ENCODE measurements at places on chromosomes 5 and 9. TPM values are rescaled to one million over a fixed set of nuclear protein-coding genes. Genes with fewer than 3 reads are reported as not detected.

Gene IL5
- total RNA-seq = not detected

Gene FAM200C
- total RNA-seq = 1.2 TPM

Gene ALDOB
- total RNA-seq = 4,002 TPM

Gene CDH9
- total RNA-seq = not detected

Gene PJA2
- total RNA-seq = 38.9 TPM

Gene KCNV2
- total RNA-seq = not detected

Gene NR2F1
- 10.2 TPM for total RNA-seq

Gene CER1
- not detected for total RNA-seq

Gene CCDC183
- total RNA-seq = 0.75 TPM

Gene PCDHGB6
- total RNA-seq = 2.3 TPM

Gene PCDHB10
- 0.28 TPM for total RNA-seq

Gene PCDHGB5
- total RNA-seq = 4.2 TPM

Gene SLC1A3
- 5.6 TPM for total RNA-seq

Gene CCNO
- not detected for total RNA-seq

Gene SPATA31E1
- not detected for total RNA-seq

Gene CEL
- total RNA-seq = 7.7 TPM

Gene NAA35
- 7.9 TPM for total RNA-seq

Gene SEMA6A
- total RNA-seq = 7.9 TPM

Gene SLC36A2
- not detected for total RNA-seq

Gene ITK
- 0.70 TPM for total RNA-seq

Gene SLC36A3
- total RNA-seq = not detected

Gene LHX6
- 0.20 TPM for total RNA-seq

Gene PCDHGA5
- total RNA-seq = 0.35 TPM

Gene INSL4
- not detected for total RNA-seq

Gene SH3TC2
- 0.43 TPM for total RNA-seq

Gene DNAJC21
- total RNA-seq = 18.5 TPM

Gene OR13F1
- total RNA-seq = not detected

Gene NOTCH1
- total RNA-seq = 31.9 TPM

Gene ARRDC3
- 30.0 TPM for total RNA-seq

Gene PRPF4
- 12.0 TPM for total RNA-seq

Gene PCDHA9
- total RNA-seq = not detected

Gene MUSK
- total RNA-seq = not detected

Gene BSPRY
- total RNA-seq = 0.33 TPM

Gene SV2C
- not detected for total RNA-seq

Gene AGTPBP1
- 4.3 TPM for total RNA-seq

Gene MOB3B
- 0.91 TPM for total RNA-seq

Gene CCL27
- not detected for total RNA-seq

Gene TMEM171
- 0.98 TPM for total RNA-seq

Gene TAL2
- not detected for total RNA-seq

Gene GKAP1
- 6.4 TPM for total RNA-seq

Gene SLC34A1
- total RNA-seq = 3.0 TPM

Gene GABRG2
- not detected for total RNA-seq

Gene IL9
- total RNA-seq = not detected

Gene HK3
- 10.6 TPM for total RNA-seq

Gene C9orf50
- not detected for total RNA-seq

Gene PCDHA7
- total RNA-seq = not detected

Gene PRUNE2
- total RNA-seq = 0.78 TPM

Gene MAN1B1
- total RNA-seq = 27.4 TPM

All from left lobe of liver (tissue), 2 donors.